Naive B cell (primary cell): ENCODE measurements at places on chromosomes 4 and X.

GRCh38 chr4:76665153-76665552 lies 230.1 kb downstream of the SHROOM3 start:
- no peak overlapping the region for H3K4me3 ChIP-seq
- no peaks in the 10 kb centered on the region for H3K36me3 ChIP-seq
- H3K4me1 ChIP-seq = no peaks in the 10 kb centered on the region
- no peak overlapping the region for H3K27ac ChIP-seq

DNA sequence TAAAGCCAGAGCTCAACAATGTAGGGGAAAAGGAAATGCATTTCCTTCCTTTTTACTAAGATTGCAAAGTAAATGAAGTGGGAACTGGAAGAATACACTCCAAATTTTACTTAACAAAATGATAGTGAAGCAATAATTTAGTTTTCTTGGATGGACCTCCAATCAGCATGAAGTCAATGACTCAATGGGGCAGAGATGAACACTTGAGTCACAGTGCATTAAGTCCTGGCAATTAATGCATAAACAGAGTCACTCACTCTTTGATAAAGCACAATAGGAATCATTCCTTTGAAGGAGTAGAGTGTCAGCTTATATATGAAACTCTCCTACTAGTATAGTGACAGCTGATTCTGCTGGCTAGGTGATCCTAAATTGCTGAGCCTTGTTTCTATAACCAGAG lies 66.7 kb upstream of the FRAS1 start:
- H3K4me1 ChIP-seq = no peaks in the 10 kb centered on the region
- H3K4me3 ChIP-seq = no peak overlapping the region
- DNase-seq = no peak
- no peak overlapping the region for H3K27ac ChIP-seq

DNA sequence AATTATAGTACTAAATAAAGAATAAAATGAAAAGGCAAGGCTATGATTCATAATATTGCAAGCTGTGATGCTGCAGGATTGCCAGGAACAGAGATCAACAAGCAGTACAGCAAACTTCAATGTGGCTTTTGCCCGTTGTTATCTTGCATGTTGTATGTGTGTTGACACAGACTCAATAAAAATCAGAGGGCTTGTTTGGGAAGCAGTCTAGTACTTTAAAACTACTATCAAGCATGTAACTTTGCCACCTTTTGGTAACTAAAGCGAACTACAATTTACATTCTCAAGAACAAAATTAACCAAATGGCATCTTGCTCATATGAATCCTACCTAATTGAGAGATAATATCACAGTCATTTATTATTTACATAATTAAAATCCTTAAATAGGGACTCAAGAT lies 79.8 kb upstream of the GPM6A start:
- no peaks in the 10 kb centered on the region for H3K36me3 ChIP-seq
- H3K27me3 ChIP-seq = no peaks in the 10 kb centered on the region
- DNase-seq = no peak
- no peak overlapping the region for H3K27ac ChIP-seq

DNA sequence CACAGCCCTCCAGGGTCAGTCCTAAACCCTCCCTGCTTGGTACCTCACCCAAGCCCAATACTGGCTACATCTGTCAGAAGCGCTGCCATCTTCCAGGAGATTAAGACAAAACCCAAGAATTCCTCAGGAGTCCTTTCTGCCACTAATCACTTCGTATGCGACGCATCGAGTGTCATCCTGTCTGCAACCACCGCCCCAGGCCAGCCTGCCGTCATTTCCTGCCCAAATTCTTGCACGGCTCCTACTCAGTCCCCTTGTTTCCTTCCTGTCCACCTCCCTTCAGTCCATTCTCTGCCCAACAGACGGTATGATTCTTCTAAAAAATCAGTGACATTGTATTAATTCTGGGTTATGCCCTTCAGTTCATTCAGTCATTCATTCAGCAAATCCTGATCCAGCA lies 113.6 kb downstream of the NFKB1 start:
- H3K36me3 ChIP-seq = peaks cover 33% of the 10 kb centered on the region
- H3K4me3 ChIP-seq = no peak overlapping the region
- peaks cover 8% of the 10 kb centered on the region for H3K4me1 ChIP-seq
- H3K27me3 ChIP-seq = no peaks in the 10 kb centered on the region
- no peak for DNase-seq
